ENCODE measurements at places on chromosomes 13 and 19.

- no peak for DNase-seq
These were observed 9.8 kb upstream of the DACT3 start for GRCh38 chr19:46670813-46671212.

DNA sequence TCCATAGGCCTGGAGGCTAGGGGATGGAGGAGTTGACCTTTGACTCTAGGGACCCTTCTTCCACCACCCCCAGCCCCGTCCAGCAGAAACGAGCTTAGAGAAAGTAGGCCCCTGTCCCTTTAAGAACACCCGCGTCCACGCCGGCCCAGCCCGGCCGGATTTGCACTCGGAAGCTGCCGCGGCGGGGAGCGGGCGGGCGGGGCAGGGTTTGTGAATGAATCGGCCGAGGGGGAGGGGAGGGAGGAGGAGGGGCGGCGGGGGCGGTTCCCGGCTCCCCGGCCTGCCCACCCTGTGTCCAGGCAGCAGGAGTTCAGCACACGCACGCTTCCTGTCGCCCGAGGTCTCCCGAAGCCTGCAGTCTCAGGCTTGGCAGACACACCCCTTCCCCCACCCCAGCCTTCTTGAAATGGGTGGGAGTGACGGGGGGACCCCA, 1.5 kb downstream of the UNC13A start:
- peak; percentile 8 for DNase-seq

GRCh38 chr19:35332817-35333216, 3.8 kb downstream of the CD22 start:
- peak; percentile 60 for DNase-seq

- DNase-seq = no peak
These were observed 23.4 kb upstream of the ZNF561 start for GRCh38 chr19:9644472-9644871.

- DNase-seq = no peak
These were observed 9.7 kb downstream of the DEDD2 start for GRCh38 chr19:42207767-42208271.

DNA sequence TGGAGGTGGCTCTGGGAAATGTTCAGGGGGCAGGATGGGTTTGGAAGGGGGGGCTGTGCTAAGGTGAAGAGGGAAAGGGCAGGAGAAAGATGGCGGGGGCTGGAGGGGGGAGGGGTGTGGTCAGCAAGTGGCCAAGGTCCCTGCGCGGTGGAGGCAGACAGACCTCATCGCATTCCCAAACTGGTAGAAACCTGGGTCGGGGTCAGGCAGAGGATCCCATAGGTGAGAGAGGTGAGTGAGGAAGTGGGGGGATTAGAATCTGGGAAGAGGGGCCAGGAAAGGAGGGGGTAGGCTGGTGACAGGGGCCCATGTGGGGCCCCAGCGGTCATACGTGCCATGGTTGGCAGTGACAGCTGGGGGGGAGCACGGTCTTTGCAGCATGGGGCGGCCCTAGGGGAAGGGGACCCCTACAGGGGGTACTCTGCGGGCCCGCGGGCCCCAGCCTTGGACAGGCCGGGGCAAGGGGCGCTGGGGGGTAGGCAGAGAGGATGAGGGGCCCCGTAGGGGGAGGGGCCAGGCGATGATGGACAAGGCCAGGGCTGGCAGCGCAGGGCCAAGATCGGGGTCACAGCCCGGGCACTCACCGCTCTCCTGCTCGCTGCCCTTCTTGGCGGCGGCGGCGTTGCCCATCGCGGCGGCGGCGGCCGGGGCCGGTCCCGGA, 514 bp downstream of the PRKACA start:
- peak; percentile 16 for DNase-seq

DNA sequence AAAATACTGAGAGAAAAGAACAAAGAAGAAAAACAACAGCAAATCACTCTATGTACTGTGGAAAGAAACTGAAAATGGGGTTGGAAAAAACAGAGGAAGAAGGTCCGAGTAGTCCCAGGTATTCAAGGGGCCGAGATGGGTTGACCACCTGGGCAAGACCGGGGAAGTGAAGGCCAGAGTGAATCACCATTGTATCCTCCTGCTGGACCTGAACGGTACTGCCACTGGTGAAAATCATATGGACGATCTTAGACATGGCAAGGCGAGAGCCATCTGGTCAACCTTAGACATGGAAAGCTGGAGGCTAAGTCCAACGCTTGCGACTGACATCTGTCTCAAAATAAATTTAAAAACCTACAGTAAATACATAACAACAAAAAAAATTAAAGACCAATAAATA, 44.4 kb upstream of the ZNF91 start:
- peak; percentile 5 for DNase-seq

DNA sequence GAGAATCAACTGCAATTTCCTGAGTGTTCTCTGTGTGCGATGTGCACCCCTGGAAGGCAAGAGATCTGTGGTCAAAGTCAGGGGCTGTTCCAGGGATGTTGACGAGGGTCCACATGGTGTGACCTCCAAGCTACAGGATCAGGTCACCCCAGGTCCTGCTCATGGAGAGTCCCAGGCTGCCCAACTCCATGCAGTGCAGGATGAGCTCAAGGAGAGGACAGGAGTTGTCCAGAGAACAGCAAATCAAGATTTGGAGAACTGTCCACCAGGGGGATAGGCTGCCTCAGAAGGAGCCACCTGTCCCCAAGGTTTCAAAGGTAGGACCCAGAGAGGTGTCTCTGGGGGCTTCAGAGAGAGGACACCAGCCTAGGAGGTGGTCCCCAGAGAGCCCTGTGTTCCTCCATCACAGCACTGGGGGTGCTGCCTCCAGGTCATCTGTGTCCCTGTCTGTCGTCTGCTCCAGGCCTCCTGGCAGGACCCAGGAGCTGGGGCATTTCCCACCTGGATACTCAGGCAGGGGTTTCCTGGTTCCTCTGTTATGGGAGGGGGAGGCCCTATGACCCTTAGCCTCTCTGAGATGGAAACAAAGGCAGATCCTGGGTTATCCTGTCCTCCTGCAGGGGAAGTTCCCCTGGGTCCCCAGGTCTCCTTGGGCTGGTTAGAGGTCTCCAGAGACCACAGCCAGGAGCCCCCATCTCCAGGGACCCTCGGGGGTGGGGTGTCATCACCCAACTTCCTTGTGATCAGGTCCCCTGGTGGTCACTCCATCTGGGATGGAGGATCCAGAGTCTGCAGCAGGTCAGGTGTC, 2.1 kb upstream of the CEACAM7 start:
- no peak for DNase-seq

- DNase-seq = peak; percentile 41
These were observed 9.5 kb upstream of the URAD start for GRCh38 chr13:27997904-27998522.

GRCh38 chr19:10461047-10461949, 41.0 kb downstream of the PDE4A start:
- peak; percentile 96 for DNase-seq

GRCh38 chr13:51380269-51380668, 40.8 kb downstream of the SERPINE3 start:
- no peak for DNase-seq
